ENCODE measurements at places on chromosomes 1 and 21.

- no peak for DNase-seq
Observed at GRCh38 chr1:187465441-187465840, 636.7 kb downstream of the PLA2G4A start.

- no peak for DNase-seq
Observed at GRCh38 chr1:104294259-104294658, 544.6 kb downstream of the AMY1C start.

GRCh38 chr1:111422546-111423391 is 4.8 kb downstream of the OVGP1 start:
- DNase-seq: no peak

GRCh38 chr1:104468282-104468681 is 718.6 kb downstream of the AMY1C start:
- DNase-seq: no peak

DNA sequence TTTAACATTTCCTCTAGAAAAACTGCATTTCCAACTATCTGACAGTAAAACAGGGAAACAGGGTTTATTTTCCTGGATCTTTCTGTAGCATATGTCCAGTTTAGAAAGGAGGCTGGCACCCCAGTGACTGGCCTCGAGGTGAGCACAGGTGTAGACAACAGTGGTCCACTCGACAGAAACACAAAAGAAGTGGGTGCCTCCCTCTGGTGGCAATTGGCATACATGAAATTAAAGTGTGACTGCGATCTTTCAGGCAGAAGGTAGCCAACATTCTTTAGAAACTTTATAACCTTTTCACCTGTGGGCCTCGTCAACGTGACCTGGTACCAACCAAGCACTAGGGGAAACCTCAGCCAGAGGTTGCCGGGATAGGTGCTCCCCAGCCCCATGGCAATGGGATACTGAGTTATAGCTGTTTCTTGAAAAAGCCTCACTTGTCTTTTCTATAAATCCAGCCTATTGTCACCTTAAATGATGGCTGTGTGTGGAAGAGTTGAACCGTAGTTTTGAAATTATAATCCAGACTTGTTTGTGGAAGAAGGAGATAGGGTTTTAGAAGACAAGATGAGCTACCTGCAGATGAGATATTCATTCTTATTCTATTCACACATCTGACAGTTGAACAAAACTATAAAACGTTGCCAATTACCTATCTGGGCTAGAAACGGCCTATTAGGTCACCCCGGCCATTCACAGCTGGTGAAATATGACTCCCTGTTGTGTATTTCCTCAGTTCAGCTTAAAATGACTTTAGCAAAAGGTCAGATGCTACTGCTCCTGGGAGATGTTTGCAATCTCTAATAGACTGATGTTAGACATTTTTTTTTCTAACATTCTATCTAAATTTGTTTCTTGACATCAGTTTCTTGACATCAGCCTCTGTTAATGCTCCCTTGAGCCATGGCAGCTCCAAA is 44.3 kb downstream of the PCP4 start:
- DNase-seq: no peak

- DNase-seq: no peak
Observed at GRCh38 chr1:17883136-17883535, 128.0 kb downstream of the ACTL8 start.

GRCh38 chr1:34019741-34020552 is 145.1 kb downstream of the CSMD2 start:
- no peak for DNase-seq

All from stimulated activated CD4-positive, alpha-beta T cell treated with anti-CD3 and anti-CD28 coated beads, TNF-alpha, amount 100 ng/mL, for 1 hour (primary cell).